Endothelial cell of umbilical vein (primary cell): ENCODE measurements at places on chromosomes 6 and 20.
A peak's percentile ranks its signal among the peaks of the same experiment; 100 is the strongest.

DNA sequence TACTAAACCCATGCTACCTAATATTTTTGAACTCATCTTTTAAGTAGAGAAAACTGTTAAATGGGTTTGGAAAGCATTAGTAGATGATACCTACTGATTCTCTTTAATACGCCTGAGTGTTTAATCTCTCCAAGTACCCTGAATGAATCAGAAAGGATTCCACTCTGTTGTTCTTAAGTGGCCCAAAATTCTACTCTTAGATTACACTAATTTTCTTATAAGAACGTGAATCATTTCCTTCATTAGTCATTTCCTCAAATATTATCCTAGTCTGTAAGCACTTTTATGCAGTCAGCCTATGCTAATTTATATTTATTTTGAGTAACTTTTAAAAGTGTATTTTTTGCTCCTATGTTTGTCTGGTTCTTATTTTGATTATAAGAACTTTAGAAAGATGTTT, 380.0 kb downstream of the BTBD9 start:
- peak; percentile 72 for DNase-seq

DNA sequence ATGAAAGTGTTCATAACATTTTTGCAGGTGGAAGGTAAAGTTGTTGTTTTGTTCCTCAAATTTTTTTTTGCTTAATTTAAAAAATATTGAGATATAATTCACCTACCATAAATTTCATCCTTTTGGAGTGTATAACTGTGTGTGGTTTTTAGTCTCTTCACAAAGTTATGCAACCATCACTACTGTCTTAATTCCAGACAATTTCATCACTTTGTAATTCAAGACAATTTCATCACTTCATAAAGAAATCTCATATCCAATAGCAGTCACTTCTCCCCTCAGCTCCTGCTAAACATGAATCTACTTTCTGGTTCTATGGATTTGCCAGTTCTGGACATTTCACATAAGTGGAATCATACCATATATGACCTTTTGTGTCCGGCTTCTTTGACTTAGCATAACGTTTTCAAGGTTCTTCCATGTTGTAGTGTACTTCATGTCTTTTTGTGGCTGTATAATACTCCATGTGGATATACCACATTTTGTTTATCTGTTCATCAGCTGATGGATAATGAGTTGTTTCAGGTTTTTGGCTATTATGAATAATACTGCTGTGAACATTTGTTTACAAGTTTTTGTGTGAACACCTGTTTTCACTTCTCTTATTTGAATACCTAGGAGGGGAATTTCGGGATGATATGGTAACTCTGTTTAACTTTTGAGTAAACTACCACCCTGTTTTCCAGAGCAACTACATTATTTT, 18.8 kb downstream of the ZFAND3 start:
- no peak for DNase-seq

GRCh38 chr6:41707565-41708200, 27.7 kb downstream of the TFEB start:
- DNase-seq: no peak

DNA sequence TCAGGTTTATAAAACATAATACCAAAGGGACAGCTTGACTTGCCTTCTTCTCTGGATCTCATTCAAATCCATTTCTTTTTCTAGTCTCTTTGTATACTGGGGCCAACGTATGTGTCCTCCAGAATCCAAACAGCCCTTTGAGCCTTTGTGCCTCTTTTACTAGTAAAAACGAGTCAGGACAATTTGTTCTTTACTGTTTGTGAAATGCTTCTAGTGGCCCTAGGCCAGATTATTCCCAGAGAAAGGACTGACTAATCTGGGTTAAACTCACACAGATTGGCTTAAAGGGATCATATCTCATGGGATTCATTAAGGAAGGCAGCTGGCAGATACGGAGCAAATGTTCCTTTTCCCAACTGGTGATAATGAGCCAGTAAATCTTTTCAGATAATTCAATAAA, 32.1 kb upstream of the MANEA start:
- DNase-seq: no peak

DNA sequence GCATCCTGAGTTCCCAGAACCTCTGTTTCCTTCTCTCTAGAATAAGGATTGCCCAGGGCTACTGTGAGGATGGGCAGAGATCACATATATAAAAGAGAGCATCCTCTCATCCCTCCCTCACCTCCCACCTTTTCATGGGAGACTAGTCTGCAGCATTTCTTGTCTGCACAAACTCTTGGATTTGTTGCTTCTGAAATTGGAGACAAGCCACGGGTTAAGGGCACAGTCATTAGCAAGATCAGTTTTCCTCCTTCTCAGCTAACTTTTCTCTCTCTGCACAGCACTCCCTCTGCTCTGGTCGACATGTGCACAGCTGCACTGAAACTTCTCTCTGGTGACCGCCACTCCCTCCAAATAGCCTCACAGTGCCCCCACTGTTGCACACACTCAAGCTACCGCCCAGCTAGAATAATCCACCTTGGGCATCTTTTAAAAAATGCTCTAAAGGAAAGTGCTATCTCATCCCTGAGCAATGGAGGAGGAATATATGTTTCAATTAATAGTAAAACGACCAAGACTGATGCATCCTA, 50.9 kb upstream of the DUSP22 start:
- no peak for DNase-seq

GRCh38 chr6:117531346-117531745, 48.9 kb downstream of the DCBLD1 start:
- no peak for DNase-seq

GRCh38 chr6:123462152-123462551, 174.6 kb downstream of the TRDN start:
- DNase-seq: no peak

GRCh38 chr6:52511572-52512151, 65.2 kb downstream of the TRAM2 start:
- DNase-seq: peak; percentile 51

- DNase-seq: peak; percentile 66
These were observed 1.3 kb downstream of the FLOT1 start for GRCh38 chr6:30741063-30741779.

DNA sequence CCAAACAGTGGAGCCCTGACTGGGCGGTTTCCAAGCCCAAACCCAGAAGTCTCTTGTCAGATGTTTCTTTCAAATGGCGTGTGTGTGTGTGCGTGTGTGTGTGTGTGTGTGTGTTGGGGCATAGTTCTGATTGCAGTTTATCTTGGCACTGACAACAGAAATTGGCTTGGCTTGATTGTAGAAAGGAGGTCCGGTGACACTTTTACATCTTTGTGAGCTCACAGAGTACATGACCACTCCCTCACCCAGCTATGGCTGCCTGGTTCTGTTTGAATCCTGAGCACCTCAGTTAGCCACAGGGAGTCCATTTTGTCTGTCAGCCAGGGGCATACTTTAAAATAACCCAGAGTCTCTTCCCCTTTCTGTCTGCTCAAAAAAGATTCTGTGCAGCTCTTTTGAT, 276.3 kb downstream of the CD83 start:
- DNase-seq: no peak

- no peak for DNase-seq
These were observed 176.1 kb upstream of the HDDC2 start for GRCh38 chr6:125477844-125478243.

DNA sequence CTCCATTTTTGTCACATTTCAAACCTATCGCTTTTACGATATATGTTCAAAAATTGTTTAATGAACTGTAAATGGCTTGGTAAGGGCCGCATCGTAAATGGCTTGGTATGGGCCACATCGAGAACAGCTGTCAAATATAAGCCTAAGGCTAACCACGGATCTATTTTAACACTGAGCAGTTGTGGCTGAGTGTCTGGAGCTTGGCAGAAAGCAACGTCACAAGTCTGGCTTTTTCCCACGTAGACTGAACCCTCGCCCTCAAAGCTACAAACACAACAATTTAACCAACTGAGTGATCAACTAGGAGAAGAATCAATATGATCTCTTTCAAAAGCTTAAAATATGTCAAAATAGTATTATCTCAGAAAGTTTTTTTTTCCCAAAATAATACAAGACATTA, 71.4 kb upstream of the PRSS16 start:
- no peak for DNase-seq

DNA sequence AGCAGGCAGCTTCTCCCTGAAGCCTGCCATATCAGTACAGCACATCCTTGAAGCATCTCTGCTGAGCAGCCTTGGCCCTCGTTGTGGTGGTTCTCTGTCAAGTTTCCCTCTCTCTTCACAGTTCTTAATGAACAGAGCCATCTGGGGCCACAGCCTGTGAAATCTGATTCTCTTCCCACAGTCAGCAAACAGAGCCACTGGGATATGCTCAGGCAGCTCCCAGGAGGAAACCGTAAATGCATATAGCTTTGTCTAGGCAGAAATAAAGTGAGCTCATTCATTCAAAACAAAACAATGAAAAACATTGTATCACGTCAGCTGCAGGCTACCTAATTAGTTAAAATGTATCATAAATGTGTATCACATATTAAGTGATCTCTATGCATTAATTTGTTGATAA, 80.3 kb downstream of the TBC1D7 start:
- DNase-seq: peak; percentile 73

- DNase-seq: no peak
These were observed 973 bp downstream of the UBD start for GRCh38 chr6:29558439-29559079.

- DNase-seq: no peak
These were observed 71.8 kb downstream of the ASCC3 start for GRCh38 chr6:100809346-100809745.

GRCh38 chr6:5481750-5482149, 220.4 kb downstream of the FARS2 start:
- DNase-seq: no peak

DNA sequence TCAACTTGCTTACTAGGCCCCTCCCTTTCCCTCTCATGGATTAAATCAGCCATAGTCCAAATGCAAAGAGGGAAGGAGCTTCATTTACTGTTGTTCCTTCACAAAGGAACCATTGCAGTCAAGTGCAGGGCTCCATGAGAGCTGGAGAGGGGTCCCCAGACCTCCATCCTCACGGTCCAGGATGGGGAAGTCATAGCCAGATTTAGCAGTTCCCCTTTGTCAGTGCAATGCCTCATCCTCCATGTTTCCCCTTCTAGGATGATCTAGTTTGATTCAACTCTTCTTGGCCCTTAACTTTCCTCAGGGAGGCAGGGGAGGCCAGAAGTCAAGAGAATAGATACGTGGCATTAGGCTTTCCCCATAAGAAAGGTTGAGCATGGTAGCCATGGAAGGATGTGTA, 66.5 kb upstream of the FUCA2 start:
- no peak for DNase-seq

DNA sequence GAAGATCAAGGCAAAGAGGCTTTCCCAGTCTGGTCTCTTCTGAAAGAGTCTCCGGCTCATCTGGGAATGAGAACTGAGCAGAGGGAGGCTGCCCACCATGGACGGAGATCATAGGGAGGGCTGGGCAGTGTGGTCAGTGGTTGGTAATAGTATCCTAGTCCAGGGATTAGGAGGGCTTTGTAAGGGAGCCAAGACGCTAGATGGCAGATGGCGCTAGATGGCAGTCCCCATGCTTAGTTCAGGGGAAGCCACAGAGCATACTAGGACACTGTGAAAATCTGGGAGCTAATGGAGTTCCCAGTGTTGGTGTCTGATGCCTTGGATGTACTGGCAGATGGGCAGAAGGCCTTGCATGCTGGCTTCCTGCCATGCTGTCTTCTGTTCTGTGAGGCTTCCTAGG, 21.7 kb upstream of the DAAM2 start:
- no peak for DNase-seq

GRCh38 chr6:40912158-40912946, 126.7 kb downstream of the UNC5CL start:
- DNase-seq: peak; percentile 34

- no peak for DNase-seq
These were observed 78.8 kb upstream of the ARID1B start for GRCh38 chr6:156698239-156699016.

GRCh38 chr6:167560673-167561569, 236.0 kb downstream of the TTLL2 start:
- no peak for DNase-seq

DNA sequence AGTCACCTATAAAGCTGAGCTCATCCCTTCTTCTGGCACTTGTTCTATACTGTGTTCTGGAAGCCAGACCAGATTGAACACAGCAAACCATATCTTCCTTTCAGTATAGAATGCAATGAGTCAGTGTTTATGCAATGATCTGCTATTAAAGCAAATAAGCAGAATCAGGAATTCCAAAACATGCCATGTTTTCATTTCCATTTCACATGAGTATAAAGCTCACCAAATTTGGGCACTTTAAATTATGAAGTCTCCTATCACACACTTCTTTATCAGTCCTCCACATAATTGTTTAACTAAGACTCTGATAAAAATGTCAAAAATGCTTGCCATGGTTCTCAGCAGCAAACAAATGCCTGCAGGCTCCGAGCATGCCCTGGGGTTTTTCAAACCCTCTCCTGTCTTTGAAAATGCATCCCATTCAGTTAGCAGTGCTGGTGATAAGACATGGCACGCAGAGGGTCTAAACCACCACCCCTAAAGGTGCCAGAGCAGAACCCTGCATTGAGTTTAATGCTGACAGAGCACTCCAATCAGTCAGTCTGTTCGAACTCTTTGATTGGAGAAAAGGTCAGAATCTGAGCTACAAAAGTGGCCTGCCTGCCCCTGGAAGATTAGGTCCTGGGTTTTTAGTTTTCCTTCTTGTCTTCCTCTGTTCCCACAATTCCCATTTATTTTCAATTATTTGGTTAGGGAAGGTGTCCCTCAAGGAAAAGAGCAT, 234.1 kb downstream of the GMPR start:
- peak; percentile 55 for DNase-seq

- peak; percentile 64 for DNase-seq
These were observed 66.9 kb upstream of the PRL start for GRCh38 chr6:22363714-22364239.

DNA sequence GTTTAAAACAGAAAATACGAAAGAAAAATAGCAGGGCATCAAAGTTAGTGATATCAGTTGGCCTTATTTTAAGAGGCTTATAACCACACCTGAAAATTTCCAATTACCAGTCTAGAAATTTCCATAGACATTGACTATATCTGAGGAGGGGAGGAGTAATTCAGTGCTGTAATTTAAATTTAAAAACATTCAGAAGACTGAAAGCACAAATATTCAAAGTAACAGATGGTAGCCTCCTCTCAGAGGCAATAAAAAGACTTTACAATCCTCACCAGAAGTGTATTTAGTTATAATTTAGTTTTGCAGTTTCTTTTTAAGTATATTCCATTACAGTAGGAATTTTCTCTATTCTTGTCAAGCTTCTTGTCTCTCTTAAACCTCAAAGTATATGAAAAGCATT, 18.4 kb upstream of the LOC128125822 start:
- DNase-seq: no peak

DNA sequence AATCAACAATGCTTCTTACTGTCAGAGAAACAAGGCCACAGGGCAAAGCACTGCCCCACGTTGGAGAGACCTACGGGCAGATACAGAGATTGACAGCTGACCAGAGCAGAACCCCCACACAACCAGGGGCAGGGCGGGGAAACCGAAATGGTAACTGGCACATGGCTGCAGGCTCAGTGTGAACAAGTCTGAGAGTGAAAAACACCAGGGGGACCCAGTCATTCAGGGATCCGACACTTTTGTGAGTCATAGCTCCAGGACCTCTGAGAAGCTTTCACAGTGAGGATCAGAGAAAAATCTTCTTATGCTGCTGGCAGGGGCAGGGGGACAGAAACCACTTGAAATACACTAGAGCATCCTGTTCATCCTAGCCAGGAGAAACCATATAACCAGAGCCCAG, 254.2 kb downstream of the C6orf118 start:
- DNase-seq: no peak

GRCh38 chr6:22149501-22150367, 147.1 kb downstream of the PRL start:
- no peak for DNase-seq
